ENCODE measurements at places on chromosomes 3 and 15.
A peak's percentile ranks its signal among the peaks of the same experiment; 100 is the strongest.

GRCh38 chr15:35671197-35671596 lies 125.2 kb upstream of the DPH6 start:
- DNase-seq = peak; percentile 27

- no peak for DNase-seq
Observed at GRCh38 chr3:195907684-195907933, 742 bp downstream of the TNK2 start.

DNA sequence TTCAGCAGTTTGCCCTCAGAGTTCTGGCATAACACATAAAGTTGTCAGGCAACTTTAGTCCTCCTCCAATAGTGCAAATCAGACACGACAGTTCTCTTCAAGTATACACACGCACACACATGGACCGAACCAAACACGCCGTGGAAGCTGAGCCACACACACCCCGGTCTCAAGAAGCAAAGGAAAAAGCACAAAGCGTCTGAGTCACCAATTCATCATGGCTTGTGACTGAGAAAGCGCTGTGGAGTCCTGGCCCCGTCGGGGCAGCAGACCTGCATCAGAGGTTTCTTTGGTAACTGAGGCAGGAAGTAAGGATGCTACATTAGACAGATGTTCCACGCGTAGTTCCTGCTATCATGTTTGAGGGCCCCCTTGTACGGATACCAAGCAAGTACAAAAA lies 85.7 kb downstream of the VGLL4 start:
- DNase-seq = peak; percentile 91

GRCh38 chr3:13951184-13951583 lies 71.3 kb upstream of the WNT7A start:
- DNase-seq = no peak

DNA sequence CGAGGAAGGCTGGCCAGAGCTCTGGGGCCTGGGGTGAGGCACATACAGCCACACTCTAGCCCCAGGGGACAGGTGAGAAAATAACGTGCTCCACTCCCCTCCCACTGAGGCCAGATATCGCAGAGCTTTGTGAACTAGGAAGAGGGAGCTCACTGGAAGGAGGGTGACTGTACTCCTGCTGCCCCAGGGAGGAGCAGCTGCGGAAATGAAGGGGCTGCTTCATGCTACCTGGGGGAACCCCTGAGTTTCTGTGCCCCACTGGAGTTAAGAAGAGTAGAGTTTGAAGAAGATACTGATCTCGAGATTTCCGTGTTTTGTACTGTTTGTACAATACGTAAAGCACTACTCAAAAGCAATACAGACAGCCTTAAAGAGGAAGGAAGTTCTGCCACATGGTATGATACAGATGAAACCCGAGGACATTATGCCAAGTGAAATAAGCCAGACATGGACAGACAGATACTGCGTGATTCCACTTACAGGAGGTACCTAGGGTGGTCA lies 44.6 kb downstream of the CMTM6 start:
- DNase-seq = no peak

- DNase-seq = peak; percentile 88
Observed at GRCh38 chr15:70870051-70870450, 16.1 kb upstream of the LARP6 start.

DNA sequence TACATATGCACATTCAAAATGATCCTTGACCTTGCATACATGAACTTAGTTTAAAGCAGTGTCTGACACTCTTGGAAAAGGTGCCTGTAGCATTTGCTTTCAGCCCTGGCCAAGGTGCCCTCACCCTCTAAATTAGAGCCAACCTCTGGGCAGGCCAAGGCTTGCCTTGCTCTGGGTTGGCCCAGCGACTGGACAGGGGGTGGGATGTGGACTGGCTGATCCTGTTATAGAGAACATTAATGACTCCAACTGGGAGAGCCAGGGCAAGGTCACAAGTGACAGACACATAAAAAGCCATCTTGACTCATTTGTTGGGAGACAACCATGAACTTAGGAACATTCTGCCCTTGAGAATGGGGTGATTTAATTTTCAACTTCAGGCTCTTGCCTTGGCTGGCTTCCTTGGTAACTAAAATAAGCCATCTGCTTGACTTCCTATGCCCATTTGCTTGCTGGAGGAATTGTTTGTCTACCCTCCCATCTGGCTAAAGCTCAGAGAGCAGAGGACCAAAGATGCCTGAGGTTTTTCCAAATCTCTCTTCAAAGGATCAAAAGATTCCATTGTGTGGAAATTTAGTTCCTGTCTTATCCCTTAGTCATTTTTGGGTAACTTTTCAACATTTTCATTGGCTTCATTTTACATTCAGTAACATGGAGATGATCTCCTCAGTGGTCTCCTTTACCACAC lies 403.7 kb downstream of the SOX2 start:
- peak; percentile 55 for DNase-seq

- peak; percentile 55 for DNase-seq
Observed at GRCh38 chr3:108662142-108662738, 72.7 kb downstream of the DZIP3 start.

GRCh38 chr3:39754549-39754948 lies 54.9 kb upstream of the MYRIP start:
- no peak for DNase-seq

- DNase-seq = no peak
Observed at GRCh38 chr3:74491874-74492273, 122.6 kb downstream of the CNTN3 start.

- no peak for DNase-seq
Observed at GRCh38 chr15:99341786-99342185, 90.5 kb downstream of the LRRC28 start.

- DNase-seq = no peak
Observed at GRCh38 chr3:16382845-16383244, 117.8 kb downstream of the OXNAD1 start.

- DNase-seq = peak; percentile 71
Observed at GRCh38 chr3:173502983-173503568, 105.5 kb downstream of the NLGN1 start.

DNA sequence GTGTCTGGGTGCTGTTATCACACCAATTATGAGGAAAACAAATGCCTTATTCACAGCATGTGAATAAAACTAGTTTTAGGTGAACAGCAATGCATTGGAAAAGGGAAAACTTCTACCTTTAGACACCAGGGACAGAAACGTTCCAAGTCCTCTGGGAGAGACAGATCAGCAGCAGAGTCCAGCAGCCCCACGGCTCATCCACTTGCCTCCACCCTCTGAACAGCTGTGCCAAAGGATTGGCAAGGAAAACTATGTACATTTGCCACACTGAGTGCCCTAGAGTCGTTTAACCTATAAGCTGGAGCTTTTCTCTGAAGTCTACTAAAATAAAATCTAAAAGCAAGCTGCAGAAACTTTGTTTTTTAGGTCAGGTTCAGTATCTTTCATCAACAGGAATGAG lies 107.7 kb upstream of the EIF1B start:
- DNase-seq = no peak

DNA sequence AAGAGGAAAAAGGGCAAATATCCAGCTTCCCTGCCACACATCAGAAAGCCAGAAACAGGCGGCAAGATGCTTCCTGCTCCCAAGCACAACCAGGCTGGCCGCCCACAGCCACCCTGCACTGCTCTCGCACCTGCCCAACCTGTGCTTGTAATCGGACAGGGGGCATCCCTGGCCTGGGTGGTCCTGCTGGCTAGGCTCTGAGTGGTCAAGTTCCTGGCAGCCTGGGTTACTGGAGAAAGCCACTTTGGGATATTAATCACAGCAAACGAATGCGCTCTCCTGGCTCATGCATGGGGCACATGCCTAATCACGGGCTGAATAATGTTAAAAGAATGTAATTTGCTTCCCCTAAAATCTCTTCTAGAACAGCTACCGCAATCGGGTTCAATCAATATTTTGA lies 442.4 kb downstream of the MCTP2 start:
- DNase-seq = peak; percentile 39

- DNase-seq = no peak
Observed at GRCh38 chr15:88127432-88127790, 129.1 kb downstream of the NTRK3 start.

DNA sequence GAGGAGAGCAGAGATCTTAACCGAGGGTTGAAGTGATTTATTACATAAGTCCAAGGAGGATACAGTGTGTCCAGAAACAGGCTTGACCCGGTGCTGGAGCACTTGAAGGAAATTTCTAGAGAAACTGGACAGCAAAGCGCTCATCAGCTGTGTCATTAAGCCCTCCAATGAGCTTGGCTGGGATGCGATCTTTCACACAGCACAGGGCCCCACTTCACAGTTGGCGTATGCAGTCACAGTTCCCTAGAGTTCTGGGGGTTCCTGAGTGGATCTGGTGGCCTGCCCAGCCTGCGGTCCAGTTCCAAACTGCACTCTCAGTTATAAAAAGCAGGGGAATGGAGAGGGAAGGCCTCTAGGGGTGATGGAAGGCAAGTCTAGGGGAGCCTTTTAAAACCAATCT lies 13.6 kb downstream of the ST8SIA2 start:
- no peak for DNase-seq

- no peak for DNase-seq
Observed at GRCh38 chr3:60931452-60931851, 319.8 kb downstream of the FHIT start.

- no peak for DNase-seq
Observed at GRCh38 chr3:190130037-190130436, 9.3 kb upstream of the P3H2 start.

Data from astrocyte (in vitro differentiated cells and primary cell).